ENCODE measurements at places on chromosomes 1 and 21.

- DNase-seq, result no peak
These were observed 50.1 kb downstream of the COL18A1 start for GRCh38 chr21:45454926-45455673.

GRCh38 chr1:5404412-5405203 lies 587.6 kb downstream of the NPHP4 start:
- no peak for DNase-seq

- no peak for DNase-seq
These were observed 75.5 kb downstream of the ADAMTS1 start for GRCh38 chr21:26769613-26770188.

DNA sequence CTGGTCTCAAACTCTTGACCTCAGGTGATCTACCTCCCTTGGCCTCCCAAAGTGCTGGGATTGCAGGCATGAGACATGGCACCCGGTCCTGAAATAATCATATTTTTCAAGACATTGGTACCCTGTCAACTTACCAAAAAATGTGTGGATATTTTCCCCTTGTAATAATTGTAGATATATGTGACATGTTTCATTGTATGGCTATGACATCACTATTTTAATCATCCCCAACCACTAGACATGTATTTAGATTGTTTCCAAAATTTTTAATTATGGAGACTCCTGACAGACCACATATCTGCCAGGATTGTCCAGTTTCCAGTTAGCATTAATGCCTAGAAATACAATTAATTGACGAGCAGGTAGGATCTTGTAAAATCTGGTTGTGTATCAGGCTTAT lies 96.7 kb upstream of the NEGR1 start:
- no peak for DNase-seq

GRCh38 chr1:61570191-61570590 lies 154.8 kb downstream of the TM2D1 start:
- DNase-seq, result no peak

GRCh38 chr1:86542631-86543030 lies 4.2 kb upstream of the CLCA4 start:
- no peak for DNase-seq

DNA sequence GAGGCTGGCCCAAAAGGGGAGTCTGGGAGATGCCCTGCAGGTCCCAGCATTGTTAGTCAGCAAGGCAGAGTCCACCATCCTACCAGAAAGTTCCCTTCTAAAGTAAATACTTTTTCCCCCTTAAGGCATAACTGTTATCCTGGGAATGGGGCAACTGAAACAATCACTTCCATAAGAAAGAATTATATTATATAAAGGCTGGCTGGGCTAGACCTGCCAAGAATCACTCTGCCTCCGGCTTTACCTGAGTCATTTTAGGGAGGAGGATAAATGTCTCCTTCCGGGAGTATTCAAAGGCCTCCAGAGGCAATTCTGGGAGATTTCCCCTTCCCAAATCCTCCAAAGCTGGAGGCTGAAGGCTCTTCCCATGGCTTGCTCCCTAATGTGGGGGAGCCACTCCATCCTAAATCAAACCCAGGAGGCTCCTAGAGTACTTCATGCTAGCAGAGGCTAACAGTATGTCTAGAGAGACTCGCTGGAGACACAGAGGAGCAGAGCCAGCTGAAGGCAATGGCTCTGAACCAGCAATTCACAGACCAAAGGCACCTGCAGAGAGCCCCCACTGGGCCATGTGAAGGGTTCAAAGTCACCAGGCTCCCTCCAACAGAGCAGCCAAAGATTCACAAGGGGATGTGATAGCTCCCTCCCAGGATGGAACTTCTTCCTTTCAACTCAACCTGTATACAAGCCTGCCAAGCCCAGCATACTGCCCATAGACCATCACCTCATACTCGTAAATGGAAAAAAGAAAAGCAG lies 116.0 kb downstream of the ASTN1 start:
- no peak for DNase-seq

DNA sequence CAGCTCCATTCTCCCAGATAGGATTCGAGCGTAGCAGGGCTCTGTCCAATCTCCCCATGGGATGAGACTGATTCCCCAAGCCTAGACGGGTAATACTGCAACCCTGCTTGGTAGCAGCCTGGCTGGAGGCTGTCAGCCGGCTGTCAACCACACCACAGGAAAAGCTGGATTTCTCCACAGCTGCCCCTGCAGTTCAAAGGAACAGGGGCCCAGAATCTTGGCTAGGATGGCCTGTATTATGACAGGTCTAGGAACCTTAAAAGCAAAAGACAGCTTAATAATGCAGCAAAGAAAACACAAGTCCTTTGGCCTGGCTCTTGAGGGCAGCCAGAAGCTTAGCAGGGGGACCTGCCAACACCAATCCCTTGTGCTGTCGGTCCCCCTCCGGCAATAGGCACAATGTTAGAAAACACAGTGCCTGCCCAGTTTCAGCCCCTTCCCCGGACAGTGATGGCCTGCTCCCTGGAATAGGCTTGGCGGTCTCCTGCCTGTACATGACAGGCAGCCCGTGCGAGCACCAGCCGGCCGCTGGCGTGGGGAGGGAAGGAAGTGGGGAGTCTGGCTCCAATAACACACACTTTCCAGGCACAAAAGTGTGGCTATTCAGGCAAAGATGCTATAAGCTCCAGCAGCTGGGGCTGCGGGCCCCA lies 90.5 kb downstream of the TRABD2B start:
- no peak for DNase-seq
